ENCODE measurements at places on chromosomes 4 and X. TPM values are rescaled to one million over a fixed set of nuclear protein-coding genes. Genes with fewer than 3 reads are reported as not detected.

Gene ATP2B3
- total RNA-seq = not detected

Gene ARMCX2
- 0.17 TPM for total RNA-seq

Gene FAM9A
- total RNA-seq = not detected

Gene ARMCX4
- 0.15 TPM for total RNA-seq

Gene PRSS12
- total RNA-seq = 13.8 TPM

Gene TMPRSS11F
- not detected for total RNA-seq

Gene PROM1
- 17.7 TPM for total RNA-seq

Gene SPANXA2
- not detected for total RNA-seq

Gene DNAAF6
- total RNA-seq = not detected

Gene ALB
- total RNA-seq = 26.7 TPM

Gene TAF7L
- total RNA-seq = 0.22 TPM

Gene PDGFC
- 9.8 TPM for total RNA-seq

Gene KLHL13
- 4.2 TPM for total RNA-seq

Gene RIBC1
- 0.61 TPM for total RNA-seq

Gene F8A2
- not detected for total RNA-seq

Gene UFSP2
- 29.4 TPM for total RNA-seq

Gene SHISA3
- total RNA-seq = not detected

Gene POU4F2
- not detected for total RNA-seq

Gene RGN
- not detected for total RNA-seq

Gene STK32B
- not detected for total RNA-seq

Gene CENPVL1
- not detected for total RNA-seq

Gene TCEAL8
- total RNA-seq = 37.3 TPM

Gene LNX1
- 3.3 TPM for total RNA-seq

Gene EMCN
- total RNA-seq = not detected

Gene SNCA
- total RNA-seq = 1.0 TPM

Gene KLKB1
- 0.10 TPM for total RNA-seq

Gene TRIM75
- total RNA-seq = not detected

Gene DGAT2L6
- not detected for total RNA-seq

Gene MAGEC1
- not detected for total RNA-seq

Gene CSN1S1
- not detected for total RNA-seq

Gene BMPR1B
- not detected for total RNA-seq

Gene SLC10A4
- 8.4 TPM for total RNA-seq

Gene KIT
- not detected for total RNA-seq

Gene FREM3
- total RNA-seq = not detected

Gene GJB1
- not detected for total RNA-seq

Gene HPGDS
- total RNA-seq = not detected

Gene PCDH7
- total RNA-seq = 65.9 TPM

Gene RNF175
- not detected for total RNA-seq

Gene PSAPL1
- total RNA-seq = 0.05 TPM

Gene ADAMTS3
- not detected for total RNA-seq

Gene CD38
- not detected for total RNA-seq

Gene RAB39B
- total RNA-seq = 0.10 TPM

Gene EDA2R
- not detected for total RNA-seq

Gene PDE6B
- not detected for total RNA-seq

Gene PFKFB1
- total RNA-seq = 0.81 TPM

Gene NMU
- total RNA-seq = 81.1 TPM

Gene NCAPG
- total RNA-seq = 79.4 TPM

Gene MAGIX
- total RNA-seq = 2.6 TPM

Data from HCT116 (cell line).